ENCODE measurements at places on chromosomes 2 and 18.

DNA sequence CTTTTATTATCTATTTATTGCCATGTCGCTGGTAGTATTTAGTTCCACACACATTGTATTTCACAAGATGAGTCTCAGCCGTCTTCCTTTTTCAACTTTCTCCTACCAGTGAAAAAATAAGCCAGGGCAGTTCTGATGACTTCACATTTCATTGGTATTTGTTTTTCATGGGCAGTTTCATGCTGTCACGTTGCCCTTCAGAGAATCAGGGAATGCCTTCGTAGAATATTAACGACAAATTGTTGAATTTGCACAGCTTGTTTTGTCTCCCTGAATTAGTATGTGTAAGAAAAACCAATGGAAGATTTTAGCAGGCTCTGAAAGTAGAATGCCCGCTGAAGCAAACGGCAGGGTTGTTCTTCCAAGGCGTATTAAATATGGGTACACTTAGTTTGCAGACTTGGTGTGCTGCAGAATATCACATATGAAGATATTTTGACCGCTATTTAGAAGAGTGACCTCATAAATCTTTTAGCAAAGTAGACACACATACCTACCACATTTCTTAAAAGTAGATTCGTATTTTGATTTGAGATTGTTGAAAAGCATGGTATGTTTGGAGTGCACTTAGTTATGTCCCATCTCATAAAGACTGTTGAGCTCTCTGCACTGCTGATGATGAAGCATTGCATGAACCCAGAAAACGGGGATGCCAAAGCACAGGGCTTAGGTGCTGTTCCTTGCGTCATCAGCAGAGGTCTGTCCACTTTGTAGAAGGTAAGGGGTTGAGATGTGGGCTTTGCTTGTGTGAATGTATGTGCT lies 2.9 kb downstream of the NEDD4L start:
- DNase-seq: no peak

DNA sequence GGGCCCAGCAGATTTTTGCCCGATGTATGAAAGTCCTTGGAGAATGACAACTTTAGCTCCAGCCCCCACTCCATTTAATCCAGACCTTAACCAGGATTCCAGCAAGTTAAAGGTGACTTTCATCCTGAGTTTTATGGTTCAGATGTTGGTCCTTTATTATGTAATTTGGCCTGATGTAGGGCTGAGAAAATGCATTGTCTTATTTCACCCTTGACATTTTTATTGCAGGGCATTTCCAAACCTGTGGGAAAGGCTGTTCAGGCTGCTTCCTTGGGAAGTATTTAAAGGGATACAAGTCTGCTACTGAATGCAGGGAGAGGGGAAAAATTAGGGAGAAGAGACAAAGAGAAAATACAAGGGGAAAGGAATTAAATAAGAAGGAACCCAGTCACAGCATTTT lies 48.8 kb downstream of the ASB1 start:
- DNase-seq: no peak

GRCh38 chr2:127105656-127106456 lies 1.1 kb downstream of the BIN1 start:
- DNase-seq: peak; percentile 64

DNA sequence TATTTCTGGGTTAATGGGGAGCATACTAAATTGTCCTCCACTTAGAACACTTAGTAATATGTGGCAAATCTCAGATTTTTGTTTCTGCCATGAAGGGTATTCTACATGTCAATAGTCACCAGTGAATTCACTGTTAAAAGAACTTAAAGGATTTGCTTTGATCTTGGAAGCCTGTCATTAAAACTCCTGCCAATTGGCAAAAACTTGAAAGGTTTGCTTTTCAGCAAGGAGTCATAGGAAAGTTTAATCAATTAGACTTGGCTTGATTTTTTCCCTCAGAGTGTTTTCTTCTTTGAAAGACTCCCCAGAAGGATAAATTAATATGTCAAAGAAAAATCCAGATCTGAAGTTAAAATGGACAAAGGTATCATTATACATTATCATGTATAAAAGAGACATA lies 671.9 kb upstream of the PKDCC start:
- no peak for DNase-seq

DNA sequence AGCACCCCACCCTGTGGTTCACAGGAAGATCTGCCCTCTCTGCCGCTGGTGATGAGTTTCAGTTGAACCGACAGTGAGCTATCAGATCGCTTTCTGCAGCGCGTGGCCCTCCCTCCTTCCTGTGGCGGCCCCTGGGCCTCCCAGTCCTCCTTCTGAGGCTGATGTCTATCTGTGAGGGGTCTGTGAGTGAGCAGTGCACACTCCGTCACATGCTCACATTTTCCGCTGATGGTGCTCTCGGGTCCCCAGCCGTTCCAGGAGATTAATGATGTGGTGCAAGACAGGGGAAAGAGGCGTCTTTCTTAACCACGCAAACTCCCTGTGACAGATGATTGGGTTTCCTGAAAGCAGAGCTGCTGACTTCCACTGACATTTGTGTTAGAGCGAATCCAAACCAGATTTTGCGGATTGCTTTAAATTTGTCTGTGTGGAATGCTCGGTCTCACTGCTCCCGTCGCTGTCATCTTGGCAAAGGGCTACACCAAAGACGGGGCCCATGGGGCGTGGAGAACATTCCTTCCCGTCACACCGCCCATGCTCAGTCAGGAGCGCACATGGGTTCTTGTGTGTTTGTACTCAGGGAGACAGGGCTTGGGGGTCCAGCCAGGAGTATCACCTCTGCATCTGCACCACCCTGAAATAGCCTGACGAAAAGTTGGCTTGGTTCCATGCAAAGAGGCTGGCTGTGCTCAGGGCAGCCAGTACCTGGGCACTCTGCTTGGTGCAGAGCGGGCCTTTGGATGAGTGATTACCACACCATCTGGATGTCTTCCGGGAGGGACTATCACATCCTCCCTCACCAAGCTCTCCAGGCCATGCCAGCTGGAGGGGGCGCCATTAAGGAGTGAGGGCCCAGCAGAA lies 154.7 kb upstream of the HS6ST1 start:
- no peak for DNase-seq

DNA sequence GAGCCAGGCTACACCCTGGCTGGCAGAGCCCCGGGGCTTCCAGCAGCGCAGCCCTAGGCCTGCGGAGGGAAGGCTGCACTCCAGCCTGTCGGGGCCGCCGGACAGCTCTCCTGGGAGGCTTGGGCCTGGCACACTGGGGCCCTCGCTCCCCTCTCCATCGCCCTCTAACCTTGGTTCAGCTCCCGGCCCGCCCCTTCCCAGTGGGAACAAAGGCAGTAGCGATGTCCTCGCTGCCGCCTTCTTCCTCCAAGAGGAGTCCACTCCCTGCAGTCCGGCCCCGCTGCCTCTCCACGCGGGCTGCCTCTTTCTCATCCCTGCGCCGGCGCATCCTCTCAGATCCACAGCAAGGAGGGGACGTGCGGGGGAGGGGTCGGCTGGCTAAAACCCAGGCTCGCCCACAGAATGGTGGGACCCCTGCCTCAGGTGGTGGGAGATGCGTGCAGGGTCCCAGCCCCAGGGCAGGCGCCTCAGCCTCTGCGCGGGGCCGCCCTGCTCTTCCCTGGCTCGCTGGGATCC lies 138.1 kb downstream of the TWIST2 start:
- no peak for DNase-seq

DNA sequence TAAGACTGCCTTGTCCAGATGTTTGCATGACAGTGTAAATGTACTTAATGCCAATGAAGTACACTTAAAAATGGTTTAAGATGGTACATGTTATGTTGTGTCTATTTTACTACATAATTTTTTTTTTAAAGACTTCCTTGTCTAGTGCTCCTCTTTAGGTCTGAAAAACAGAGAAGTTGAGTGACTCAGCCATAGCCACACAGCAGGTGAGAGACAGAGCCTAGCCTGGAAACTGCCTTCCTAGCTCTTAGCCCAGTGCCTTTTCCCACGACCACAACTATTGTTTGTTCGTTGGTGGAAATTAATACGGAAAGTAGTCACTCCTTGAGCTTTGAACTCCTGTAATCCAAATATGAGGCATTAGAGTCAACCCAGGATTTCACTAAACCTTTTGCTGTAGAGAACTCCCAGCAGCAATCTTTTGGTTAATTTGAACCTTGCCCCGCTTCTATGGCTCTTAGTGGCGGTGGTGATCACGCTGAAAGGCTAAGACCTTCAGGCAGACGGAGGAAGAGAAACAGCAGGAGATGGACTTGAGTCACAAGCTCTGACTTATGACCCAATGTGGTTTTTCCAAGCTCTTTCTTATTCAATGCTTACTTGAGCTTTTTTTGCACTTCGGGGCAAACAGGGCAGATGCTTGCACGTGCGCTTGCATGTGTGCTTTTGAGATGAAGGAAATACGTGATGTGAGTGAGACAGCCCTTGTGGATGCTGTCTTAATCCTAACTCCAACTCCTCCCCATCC lies 21.2 kb downstream of the TRIB2 start:
- no peak for DNase-seq

Data from HTR-8/SVneo (cell line).